ENCODE measurements at places on chromosomes 13 and 19.

GRCh38 chr19:6103217-6103644 is 7.1 kb downstream of the RFX2 start:
- peak; percentile 75 for DNase-seq

DNA sequence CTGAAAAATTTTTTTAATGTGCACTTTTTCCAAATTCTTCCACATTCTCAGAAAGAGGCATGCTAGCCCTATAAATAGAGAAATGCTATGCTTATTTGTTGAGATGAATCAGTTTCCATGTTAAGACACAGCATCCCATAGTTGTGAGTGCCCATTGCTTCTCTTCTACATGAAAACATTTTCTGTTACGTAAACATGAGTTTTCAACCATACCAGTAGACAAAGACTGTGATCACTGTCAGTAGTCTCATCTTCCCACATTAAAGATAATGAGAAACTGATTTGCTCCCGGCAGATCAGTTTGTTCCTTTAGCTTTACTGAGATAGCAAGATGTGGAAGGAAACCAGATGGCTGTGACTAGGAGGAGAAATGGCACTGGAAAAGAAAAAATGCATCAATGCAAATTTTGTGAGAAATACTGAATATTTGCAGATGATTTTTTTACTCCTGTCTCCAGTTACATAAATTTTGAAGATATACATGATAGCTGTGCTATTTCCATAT is 45.8 kb upstream of the UFM1 start:
- DNase-seq = no peak

GRCh38 chr19:13428352-13428751 is 77.9 kb downstream of the CACNA1A start:
- no peak for DNase-seq

DNA sequence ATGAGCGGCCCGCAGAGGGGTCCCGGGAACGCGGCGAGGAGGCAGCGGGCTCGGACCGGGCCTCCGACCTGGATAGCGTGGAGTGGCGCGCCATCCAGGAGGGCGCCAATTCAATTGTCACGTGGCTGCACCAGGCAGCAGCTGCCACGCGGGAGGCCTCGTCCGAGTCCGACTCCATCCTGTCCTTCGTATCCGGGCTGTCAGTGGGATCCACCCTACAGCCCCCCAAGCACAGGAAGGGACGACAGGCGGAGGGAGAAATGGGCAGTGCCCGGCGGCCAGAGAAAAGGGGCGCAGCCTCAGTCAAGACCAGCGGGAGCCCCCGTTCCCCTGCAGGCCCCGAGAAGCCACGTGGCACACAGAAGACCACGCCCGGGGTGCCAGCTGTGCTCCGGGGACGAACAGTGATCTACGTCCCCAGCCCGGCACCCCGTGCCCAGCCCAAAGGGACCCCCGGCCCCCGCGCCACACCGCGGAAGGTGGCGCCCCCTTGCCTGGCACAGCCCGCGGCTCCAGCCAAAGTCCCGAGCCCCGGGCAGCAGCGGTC is 10.7 kb downstream of the C19orf25 start:
- DNase-seq = no peak
